ENCODE measurements at places on chromosomes 11 and 22.

DNA sequence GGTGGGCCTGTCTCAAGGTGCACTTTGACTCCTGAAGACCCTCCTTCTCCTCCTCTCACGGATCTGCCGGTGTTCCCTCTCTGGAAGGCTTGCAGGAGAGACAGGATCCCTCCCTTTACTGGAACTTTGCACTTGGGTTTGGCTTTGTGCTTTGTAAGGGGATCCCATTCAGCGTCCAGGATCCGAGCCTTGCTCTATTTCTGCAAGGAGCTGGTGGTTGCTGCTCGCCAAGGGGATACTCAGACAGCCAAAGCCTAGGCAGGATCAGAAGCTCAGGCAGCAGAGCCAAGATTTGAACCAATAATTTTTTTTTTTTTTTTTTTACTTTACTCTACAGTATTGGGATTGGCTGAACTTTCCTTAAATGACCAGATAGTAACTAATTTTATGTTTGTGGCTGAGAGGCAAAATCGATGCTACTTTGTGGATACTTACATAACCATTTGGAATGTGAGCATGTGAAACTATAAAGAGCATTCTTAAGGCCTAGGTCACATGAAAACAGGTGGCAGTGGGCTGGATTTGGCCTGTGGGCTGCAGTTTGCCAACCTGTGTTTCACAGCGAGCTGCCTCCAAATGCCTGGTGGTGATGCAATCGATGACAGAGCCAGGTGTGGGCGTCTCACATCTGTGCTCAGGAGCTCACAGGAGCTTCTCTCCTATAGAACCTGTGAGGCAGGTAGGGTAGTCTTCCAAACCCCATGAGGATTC lies 25.2 kb downstream of the BCR start:
- DNase-seq = no peak

DNA sequence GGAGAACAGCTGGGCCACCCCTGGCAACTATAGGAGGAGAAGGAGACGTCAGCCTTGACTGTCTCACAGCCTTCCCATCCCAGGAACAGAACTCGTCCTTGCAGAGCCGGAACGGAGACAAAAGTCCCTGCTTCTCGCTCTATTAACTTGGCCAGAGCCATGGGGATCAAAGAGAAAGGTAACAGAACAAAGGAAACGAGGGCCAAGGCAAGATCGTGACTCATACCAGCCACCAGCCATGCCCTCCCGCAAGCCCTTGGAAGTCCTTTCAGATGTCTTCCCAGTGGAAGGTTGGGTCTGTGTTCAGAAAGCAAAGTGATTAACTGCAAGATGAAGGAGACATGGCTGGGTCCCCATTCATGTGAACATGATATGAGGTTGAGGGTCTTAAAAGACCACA lies 64.7 kb downstream of the PDE2A start:
- DNase-seq = no peak

- peak; percentile 73 for DNase-seq
Observed at GRCh38 chr22:40479887-40480538, 109.6 kb downstream of the SGSM3 start.

DNA sequence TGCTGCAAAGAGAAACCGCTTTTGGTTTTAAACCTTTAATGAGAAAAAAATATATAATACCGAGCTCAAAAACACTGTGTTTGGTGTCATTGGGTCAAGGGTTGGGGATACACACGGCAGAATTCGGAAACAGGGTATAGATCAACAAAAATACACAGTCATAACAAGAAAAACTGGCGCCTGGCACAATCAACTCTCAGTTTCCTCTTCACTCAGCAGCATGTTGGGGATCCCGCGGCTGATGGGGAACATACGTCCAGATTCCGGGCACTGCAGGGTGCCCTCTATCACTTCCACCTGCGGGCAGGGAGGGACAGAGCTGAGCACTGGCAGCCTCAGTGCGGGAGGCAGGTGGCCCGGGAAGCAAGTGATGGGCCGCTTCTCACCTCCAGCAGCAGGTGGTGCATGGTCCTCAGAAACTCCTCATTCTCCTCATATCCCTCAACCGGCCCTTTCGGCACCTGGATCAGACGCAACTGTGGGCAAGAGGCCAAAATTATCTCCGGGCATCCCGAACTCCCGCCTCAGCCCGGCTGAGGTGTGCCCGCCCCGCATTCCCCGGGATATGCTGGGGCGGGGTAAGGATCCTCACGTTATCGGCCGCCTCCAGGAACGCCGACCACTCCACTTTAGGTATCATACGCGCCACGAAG lies 561 bp downstream of the TRMT112 start:
- DNase-seq = no peak

DNA sequence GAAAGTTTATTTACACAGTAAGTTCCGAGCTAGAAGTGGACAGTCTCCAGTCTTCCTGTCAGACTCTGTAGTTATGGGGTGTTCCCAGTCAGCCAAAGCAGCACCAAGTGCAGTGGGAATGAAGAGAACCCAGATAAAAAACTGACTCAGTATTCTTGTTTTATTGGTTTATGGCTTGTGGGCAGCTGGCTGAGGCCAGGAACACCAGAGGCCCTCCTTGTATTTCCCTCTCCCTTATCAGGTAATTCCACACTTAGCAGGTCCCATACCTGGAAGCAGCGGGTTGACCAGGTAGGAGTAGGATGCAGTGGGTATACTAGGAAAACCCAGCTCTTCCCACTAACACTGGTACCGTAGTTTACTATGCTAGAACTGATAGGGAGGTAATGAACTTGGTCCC lies 3.5 kb upstream of the BACE1-AS start:
- DNase-seq = no peak

DNA sequence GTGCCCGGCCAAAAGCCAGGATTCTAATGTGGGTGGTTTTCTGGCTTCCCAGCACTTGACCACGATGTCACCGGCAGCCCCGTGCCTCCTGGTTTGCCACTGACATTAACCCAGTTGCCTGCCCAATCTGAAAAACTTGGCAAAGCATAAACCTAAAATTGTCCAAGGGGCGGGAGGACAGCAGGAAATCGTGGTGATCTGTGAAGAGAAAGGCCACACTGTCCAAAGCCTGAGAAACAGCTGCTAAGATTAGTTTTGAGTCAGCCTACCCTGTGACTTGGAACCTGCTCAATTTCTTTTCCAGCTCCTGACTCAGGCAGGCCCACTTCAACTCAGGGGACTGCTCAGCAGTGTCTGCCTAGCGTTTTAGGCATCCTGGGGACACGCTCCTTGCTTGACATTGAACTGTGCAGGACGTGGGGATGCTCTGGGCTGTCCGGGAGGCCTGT lies 8.2 kb upstream of the F2 start:
- no peak for DNase-seq

DNA sequence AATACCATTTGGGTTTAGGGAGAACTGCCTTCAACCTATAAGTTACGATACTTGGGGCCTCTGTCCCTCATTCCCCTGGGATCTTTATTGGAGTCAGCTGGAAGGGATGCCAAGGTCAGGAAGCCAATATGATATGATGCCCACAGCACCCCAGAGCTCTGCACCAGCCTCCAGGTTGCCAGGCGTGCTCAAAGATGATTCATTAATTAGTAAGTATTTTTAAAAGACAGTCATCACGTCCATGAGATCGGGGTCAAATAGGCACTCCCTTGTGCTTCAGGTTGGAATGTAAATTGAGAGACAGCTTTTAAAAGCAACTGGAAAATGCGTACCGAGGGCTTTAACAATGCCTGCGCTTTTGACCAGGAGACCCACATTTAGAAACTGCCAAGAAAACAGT lies 57.0 kb upstream of the CD5 start:
- no peak for DNase-seq

DNA sequence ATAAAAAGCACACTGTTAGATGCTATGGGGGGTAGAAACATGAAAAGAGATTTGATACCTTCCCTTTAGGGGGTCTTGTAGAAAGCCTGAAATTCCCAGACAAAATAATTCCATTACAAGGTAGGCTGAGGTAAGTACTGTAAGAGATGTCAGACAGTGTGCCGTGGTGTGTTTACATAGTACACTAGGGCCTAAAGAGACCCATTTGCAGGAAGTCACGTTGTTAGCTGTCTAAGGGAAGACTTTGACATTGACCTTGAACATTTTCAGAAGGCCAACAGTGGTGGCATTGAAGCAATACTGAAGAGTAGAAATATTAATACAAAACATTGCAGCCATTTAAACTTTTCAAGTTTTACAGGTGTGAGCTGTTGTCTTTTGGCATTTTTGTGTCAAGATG lies 30.8 kb downstream of the EXT2 start:
- DNase-seq = no peak

- DNase-seq = no peak
Observed at GRCh38 chr11:130606781-130607511, 158.5 kb downstream of the ADAMTS15 start.

DNA sequence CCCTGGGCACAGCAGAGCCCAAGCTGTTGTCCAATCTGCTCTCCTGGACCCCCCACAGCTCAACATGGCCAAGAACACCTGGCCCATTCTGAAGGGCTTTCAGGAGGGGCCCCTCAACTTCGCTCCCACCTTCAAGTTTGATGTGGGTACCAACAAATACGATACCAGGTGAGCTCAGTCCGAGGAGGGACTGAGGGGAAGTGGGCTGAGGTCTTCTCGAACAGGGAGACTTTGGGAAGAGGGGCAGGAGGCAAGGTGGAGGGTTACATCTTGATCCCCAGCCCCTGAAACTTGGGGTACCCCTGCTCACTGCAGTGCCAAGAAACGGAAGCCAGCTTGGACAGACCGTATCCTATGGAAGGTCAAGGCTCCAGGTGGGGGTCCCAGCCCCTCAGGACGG lies 5.4 kb downstream of the INPP5J start:
- DNase-seq = no peak

GRCh38 chr11:80007616-80008015 lies 566.8 kb upstream of the TENM4 start:
- DNase-seq = no peak

DNA sequence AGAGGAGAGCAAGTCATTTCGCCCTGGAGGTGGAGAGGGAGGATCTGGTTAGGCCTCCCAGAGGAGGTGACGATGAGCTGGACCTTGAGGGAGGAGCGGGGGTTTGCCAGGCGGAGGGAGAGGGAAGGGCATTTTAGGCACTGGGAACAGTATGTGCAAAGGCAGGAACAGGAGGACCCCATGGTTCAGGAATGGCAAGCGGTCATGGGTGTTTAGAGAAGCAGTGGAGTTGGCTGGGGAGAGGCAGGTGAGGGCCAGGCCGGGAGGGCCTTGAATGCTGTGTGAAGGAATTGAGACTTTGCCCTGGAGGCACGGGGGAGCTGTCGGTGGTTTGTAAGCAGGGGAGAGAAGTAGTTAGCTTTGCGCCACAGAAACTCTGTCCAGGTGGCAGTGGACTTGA lies 10.3 kb downstream of the PRDM11 start:
- no peak for DNase-seq

DNA sequence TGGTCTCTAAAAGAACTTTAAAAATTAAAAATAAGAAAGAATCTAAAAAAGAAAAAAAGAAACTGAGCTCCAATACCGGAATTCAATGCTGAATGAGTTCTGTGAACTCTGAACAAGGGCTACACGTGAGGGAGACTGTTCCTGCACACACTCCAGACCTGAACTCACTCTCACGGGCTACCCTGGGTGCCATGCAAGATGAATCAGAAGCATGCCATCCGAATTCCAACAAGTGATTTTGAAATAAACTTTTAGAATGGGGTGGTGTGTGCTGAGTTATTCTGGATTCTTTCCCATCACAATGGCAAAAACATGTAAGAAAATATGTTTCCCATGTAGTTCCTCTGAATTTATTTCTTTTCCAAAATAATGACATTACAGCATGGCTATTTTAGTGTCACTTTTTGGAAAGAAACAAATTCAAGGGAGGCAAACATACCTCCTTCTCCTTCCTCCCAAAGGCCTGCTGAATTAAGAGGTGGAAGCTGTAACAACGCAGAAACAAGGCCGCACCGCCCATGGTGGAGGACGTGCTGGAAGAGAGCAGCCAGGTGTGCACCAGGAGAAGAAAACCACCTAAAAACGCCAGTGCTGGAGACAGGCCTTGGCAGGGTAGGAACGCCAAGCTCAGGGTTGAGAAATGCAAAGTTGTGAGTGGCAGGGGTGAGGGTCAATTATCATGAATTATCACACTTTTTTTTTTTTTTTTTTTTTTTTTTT lies 63.2 kb upstream of the ARFGAP3 start:
- DNase-seq = no peak

DNA sequence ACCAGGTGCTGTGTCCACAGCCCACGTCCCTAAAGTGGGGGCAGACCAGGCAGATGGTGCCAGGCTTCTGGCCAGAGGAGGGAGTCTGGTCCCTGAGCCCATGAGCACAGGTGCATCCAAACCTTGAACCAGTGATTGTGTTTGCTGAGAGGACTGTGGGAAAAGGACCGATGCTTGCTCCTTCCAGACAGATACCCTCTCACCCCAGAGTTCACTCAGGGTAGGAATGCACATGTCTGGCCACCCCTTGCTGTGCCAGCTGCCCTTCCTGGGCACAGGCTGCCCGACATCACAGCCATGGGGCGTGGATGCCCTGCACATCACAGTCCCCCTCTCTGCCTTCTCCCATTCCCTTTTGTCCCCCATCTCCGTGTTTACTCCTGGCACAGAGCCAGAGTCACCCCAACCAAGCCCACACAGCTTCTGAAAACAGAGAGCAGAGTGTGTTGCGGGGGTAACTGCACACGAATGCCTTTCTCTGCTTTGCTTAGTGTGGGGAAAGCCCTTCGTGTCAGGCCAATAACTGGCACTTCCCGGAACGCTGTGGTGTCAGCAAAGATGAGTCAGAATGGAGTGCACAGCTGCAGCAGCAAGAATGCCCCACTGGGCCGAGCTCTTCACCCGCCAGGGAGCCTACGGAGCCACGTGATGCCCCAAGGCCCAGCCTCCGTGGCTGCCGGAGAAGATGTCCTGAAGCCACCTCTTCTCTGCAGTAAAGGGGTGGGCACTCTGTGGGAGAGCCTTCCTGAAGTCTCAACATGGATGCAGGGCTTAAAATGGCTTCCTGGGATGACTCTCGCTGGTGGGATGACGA lies 7.6 kb downstream of the CARS1 start:
- peak; percentile 93 for DNase-seq

DNA sequence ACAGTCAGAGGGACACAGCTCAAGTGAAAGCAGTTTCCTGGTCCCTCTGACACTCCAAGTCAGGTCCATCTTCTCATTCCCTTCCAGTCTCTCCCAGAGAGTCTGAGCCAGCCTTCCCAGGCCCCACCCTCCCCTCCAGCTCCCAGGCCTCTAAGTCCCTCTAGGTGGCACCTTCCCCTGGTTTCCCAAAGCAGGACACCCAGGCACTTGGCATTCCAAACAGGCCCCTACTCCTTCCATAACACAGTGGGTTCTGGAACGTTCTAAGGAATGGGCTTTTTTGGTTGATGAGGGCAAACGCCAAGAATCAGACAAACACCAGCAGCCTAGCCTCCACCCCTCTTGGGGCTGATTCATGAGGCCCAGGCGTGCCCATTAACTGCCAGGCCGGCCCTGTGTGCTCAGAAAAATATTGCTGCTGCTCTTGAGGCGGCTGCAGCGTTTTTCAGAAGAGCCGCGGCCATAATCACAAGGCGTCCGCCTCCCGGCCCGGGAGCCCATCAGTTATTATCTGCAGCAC lies 418.7 kb downstream of the SOX6 start:
- no peak for DNase-seq

GRCh38 chr11:125382314-125382791 lies 113.7 kb downstream of the FEZ1 start:
- DNase-seq = no peak

Measured in HL-60 (cell line).